ENCODE measurements at places on chromosomes 16 and 17. TPM values are rescaled to one million over a fixed set of nuclear protein-coding genes. Genes with fewer than 3 reads are reported as not detected.

The IGF2BP1 gene
- not detected for total RNA-seq

DNA sequence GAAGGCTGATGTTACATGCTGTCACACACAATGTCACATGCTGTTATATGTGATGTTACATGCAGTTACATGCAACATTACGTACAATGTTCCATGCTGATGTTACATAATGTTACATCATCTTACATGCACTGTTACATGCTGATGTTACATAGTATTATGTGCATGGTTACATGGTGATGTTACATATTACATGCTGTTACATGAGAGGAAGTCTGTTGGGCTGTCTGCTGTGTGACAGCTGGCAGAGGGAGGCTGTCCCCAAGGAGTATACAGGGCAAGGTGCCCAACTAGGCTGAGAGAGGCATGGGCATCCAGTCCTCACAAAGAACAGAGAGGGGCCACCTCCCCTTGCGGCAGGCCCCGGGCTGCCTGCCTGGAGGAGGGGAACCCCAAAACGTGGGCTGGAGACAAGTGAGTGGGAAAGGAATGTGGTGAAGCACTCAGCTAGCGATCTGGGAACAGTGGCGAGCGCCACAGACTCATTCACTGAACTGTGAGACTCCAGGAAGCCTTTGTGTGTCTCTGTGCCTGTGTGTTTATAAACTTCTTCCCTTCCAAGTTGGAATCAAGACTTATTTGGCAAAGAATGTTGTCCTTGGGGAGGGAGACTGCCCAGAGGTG lies 30.6 kb downstream of the TMEM92 start:
- H3K27ac ChIP-seq, result no peak overlapping the region
- no peak overlapping the region for H3K4me3 ChIP-seq
- H3K36me3 ChIP-seq, result no peaks in the 10 kb centered on the region
- no peaks in the 10 kb centered on the region for H3K27me3 ChIP-seq

The PIK3R5 gene
- total RNA-seq, result 6.8 TPM

The APOBR gene
- total RNA-seq, result 0.19 TPM

The KCNH4 gene
- not detected for total RNA-seq

The GLG1 gene
- total RNA-seq, result 72.2 TPM

GRCh38 chr17:48633266-48633677 lies 7.1 kb upstream of the HOXB9 start:
- no peak for DNase-seq
- no peak overlapping the region for H3K4me3 ChIP-seq
- H3K27me3 ChIP-seq, result peaks cover 78% of the 10 kb centered on the region
- no peak overlapping the region for H3K27ac ChIP-seq

DNA sequence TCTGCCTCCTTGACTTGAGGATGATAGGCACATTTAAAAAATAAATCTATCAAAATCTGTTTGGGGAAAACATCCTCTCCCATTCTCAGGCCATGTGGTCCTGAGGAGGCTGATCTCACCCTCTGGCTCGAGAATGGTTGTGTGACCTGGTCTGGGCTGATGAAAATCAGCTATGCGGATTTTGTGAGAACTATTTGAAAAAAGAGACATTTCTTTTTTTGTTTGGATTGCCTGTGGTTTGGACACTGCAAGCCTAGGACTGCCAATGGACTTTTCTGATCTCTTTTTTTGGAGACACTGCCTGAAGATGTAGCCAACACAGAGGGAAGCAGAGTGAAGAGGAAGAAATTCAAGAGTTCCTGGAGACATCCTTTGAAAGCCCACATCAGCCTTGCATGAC lies 145.9 kb downstream of the HS3ST3B1 start:
- DNase-seq, result no peak
- peaks cover 4% of the 10 kb centered on the region for H3K27me3 ChIP-seq
- no peak overlapping the region for H3K4me3 ChIP-seq
- no peaks in the 10 kb centered on the region for H3K4me1 ChIP-seq
- H3K27ac ChIP-seq, result no peak overlapping the region
- H3K36me3 ChIP-seq, result no peaks in the 10 kb centered on the region

DNA sequence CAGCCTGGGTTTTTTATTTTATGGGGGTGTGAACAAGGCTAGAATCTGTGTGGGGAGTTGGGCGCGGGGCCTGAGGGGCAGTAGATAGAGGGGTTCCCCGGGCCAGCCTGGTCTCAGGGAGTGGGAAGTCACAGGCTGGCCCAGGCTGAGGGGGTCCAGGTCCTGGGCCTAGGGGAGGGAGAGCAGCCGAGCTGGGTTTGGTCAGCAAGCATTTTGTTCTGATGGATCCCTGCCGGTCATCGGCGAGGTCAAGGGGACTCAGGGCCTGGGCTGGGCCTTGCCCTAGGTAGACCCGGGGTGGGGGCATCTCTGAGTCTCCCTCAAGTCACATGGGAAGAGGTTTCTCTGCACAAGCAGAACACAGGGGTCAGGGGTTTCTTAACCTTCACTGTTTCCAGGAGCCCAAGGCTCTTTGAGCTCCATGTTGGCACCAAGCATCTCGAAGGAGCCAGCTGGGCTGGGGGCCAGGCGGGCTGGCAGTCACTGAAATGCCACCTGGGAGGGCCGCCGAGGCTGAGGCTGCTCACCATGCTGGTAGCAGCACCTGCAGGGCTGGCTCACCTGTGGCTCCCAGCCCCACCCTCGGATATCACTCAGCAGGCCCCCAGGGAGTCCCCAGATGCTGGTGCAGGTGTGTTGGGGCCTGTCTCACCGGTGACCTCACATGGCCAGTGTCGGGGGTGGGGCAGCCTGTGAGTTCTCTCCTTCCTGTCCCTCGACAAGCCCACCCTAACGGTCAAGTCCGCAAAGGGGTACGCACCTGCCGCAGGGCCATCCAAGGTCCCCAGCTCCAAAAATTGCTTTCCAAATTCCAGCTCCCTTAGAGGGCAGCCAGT lies 41.0 kb downstream of the SLC7A5 start:
- H3K27me3 ChIP-seq, result no peaks in the 10 kb centered on the region
- no peak overlapping the region for H3K27ac ChIP-seq
- no peak overlapping the region for H3K4me3 ChIP-seq
- no peaks in the 10 kb centered on the region for H3K4me1 ChIP-seq

The MBTPS1 gene
- total RNA-seq, result 41.4 TPM

GRCh38 chr17:41504246-41504977 lies 1.0 kb downstream of the KRT13 start:
- no peaks in the 10 kb centered on the region for H3K27me3 ChIP-seq
- no peaks in the 10 kb centered on the region for H3K36me3 ChIP-seq
- peak; percentile 1 for DNase-seq
- H3K4me1 ChIP-seq, result no peaks in the 10 kb centered on the region

The OR3A1 gene
- total RNA-seq, result not detected

DNA sequence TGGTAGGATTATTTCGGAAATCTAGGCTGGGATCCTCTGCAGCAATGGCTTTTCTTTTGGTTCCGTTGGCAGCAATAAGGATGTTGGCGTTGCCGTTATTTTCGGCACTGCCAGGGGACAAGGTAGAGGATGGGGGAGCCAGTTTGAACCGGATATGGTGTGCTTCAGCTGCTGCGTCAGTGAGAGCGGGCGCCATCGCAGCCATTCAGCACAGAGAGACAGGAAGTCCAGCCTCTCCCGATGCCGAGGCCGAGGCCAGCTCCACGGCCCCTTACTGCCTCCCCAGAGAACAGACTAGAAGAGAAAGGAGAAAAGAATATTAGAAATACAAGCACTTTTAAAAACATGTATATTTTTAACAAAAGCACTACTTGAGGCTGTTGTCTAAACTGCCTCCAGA lies 21.3 kb downstream of the KANSL1 start:
- no peaks in the 10 kb centered on the region for H3K27me3 ChIP-seq
- no peak for DNase-seq
- no peak overlapping the region for H3K27ac ChIP-seq
- H3K4me1 ChIP-seq, result peaks cover 49% of the 10 kb centered on the region

The FN3K gene
- total RNA-seq, result 14.4 TPM

DNA sequence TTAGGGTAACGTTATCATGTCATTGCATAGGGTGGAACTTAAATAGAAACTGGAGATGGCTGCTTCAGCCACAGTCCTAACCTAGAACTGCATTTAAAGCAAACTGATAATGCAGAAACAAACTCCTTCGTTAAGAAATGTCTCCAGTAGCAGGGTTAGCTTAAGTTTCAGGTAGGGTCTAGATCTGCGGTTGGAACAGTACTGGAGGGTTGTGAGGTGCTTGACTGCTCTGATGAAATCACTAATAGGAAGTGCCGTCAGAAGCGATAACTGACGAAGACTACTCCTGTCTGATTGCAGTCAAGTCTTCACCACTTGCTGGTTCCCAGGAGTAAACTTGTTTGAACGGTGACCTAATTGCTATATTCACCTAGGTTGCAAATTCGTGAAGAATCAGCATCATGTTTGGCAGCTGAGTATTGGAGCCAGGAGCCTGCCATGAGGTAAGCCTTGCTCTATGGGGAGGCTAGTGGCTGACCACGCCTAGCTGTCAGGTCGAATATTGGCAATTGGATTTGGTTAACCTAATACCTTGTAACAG lies 24.5 kb downstream of the TRPV2 start:
- no peaks in the 10 kb centered on the region for H3K36me3 ChIP-seq
- peak overlapping the region; percentile 94 for H3K4me3 ChIP-seq
- no peak for DNase-seq
- peaks cover 47% of the 10 kb centered on the region for H3K4me1 ChIP-seq
- H3K27me3 ChIP-seq, result no peaks in the 10 kb centered on the region

The PYDC1 gene
- not detected for total RNA-seq

- H3K27me3 ChIP-seq, result no peaks in the 10 kb centered on the region
- H3K4me1 ChIP-seq, result peaks cover 20% of the 10 kb centered on the region
- H3K36me3 ChIP-seq, result no peaks in the 10 kb centered on the region
- no peak for DNase-seq
These were observed 236.7 kb upstream of the CIBAR2 start for GRCh38 chr16:85348911-85349334.

GRCh38 chr16:59522826-59523225 lies 788.7 kb upstream of the GOT2 start:
- no peak for DNase-seq
- H3K4me3 ChIP-seq, result no peak overlapping the region
- H3K36me3 ChIP-seq, result no peaks in the 10 kb centered on the region
- H3K27me3 ChIP-seq, result no peaks in the 10 kb centered on the region
- no peak overlapping the region for H3K27ac ChIP-seq

- H3K36me3 ChIP-seq, result no peaks in the 10 kb centered on the region
- peak overlapping the region; percentile 83 for H3K27ac ChIP-seq
- no peaks in the 10 kb centered on the region for H3K27me3 ChIP-seq
- peak overlapping the region; percentile 37 for H3K4me3 ChIP-seq
- peaks cover 13% of the 10 kb centered on the region for H3K4me1 ChIP-seq
- no peak for DNase-seq
These were observed 763 bp upstream of the TOM1L1 start for GRCh38 chr17:54899721-54900456.

DNA sequence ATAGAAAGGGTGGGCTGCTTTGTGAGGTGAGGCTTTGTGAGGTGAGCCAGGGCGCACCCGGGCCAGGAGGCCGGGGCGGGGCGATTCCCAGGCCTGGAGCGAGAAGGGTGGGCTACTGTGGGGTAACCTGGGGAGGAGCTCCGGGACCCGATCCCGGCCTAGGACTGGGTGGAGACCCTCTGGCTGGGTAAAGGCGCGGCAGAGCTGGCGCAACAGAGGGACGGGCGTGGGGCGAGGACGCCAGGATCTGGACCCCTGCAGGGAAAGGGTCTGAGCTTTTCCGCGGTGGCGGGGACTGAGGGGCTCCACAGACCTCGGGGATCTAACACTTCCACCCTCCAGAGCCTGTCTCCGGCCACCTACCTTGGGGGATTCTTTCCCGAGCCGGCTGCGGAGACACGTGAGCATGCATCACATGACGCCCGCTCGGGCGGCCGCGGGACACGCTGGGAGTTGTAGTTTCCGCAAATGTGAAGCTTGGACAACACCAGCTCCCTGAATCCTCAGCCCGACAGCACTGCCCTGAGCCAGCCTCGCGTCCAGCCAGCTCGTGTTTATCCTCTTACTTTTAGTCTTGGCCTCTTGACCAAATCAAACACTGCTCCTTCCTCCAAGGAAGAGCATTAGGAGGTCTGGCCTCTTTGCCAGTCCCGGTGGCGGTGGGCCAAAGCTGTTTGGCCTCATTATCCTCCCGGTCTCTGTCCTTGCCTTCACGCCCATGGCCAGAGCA lies at the start of gene SLC38A7:
SLC38A7 (minus strand) TSS at position 417 of the 730 bp plus-strand sequence. CDS start 4,644 bp downstream, outside the sequence.
- H3K4me3 ChIP-seq, result peak within 1 kb of the TSS; percentile 92
- H3K4me1 ChIP-seq, result no peaks in the 10 kb centered on the region
- peak within 1 kb of the TSS; percentile 10 for H3K27ac ChIP-seq
- peak; percentile 77 for DNase-seq

Measured in pancreas (tissue), 10 donors.